ENCODE measurements at places on chromosomes 7 and 10.

DNA sequence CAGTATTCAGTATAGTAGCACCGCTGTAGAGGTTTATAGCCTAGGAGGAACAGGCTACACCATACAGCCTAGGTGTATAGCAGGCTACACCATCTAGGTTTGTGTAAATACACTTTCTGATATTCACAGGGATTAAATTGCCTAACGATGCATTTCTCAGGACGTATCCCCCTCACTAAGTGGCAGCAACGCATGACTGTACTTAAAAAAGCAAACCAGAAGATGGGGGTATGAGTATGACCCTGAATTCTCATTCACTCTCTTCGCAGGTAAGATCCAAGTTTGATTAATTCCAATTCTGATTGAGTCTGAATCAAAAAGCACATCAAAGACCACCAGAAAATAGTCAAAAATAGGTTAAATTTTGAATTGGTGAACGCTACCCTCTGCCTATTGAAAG lies 972 bp downstream of the ORC5 start:
- DNase-seq, result no peak

DNA sequence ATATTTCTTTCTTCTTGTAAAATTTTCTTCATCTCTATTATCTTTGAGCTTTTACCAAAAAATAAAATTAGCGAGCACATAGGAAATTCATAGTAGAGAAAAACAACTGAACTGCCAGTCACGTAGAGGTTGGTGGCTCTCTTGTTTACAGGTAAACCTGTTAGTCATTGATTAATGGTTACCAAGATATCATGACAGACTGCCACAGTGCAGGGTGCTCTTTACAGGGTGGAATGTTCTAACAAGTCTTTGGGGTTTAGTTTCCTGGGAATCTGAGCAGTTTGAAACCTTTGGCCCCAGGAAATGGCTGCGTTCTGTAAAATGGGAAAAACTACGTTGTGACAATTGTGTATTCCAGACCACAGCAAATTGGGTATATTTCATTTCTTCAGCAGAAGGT lies 407.3 kb upstream of the ADARB2 start:
- no peak for DNase-seq

DNA sequence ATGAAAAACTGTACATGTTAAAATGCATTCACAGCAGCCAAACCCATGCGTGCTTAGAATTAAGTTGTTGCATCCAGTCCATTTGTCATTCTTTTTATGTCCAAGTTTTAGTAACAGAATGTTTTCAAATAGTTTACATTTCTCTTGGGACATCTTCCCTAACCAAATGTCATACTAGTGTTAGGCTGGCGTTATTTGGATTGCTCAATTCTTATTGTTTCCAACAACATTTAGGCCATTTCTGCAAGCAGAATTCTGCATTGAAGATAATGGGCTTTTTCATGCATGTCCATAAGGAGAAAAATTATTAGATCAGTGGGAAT lies 203.0 kb downstream of the HIBADH start:
- DNase-seq, result no peak

DNA sequence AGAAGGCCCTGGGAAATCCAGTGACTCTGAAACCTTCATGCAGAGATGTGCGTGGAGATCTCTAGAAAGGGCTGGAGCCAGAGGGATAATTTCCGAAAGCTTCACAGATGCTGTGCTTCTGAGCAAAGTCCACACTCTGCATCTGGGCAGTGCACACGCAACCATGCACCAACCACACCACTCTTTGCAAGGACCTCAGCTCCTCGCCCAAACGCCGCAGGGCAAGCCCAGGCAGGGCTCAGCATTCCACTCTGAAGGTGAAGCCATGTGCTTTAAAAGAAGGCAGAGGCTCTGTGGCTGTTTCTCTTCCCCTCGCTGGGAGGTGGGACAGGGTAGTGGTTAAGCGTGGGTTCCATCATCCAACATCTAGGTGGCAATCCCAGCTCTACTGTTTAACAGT lies 48.4 kb downstream of the ASB13 start:
- DNase-seq, result no peak

DNA sequence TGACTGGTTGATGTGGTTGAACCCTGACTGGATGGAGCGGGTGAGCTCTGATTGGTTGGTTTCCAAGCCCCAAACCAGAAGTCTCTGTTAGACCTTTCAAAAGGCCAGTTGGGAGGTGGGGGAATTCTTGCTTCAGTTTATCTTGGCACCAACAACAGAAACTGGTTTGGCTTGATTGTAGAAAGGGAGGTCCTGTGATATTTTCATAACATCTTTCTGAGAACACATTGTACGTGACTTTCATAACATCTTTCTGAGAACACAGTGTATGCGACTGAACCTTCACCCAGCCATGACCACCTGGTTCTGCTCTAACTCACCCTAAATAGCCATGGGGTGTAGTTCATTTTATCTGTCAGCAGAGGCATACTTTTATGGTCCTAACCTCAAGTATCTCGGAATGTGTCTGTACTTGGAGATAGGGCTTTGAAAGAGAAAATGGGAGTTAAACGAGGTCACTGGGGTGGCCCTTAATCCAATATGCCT lies 88.3 kb downstream of the GALNT17 start:
- DNase-seq, result no peak

DNA sequence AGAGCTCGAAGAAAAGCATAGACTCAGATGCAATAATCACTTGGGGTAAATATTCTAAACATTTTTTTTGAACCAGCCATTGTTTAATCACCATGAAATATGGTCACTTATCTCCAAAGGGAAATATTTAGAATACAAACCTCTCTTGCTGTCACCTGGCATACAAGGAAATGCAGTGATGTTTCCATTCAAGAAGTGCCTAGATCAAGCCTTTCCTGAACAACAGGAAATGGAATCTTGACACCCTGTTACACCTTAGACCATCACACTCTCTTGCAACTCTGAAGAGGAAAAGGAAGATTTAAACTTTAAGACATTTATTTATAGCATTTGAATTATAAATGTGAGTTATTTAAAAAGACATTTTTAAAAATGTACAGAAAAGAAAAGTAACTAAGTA lies 263.0 kb upstream of the BMPER start:
- DNase-seq, result no peak

DNA sequence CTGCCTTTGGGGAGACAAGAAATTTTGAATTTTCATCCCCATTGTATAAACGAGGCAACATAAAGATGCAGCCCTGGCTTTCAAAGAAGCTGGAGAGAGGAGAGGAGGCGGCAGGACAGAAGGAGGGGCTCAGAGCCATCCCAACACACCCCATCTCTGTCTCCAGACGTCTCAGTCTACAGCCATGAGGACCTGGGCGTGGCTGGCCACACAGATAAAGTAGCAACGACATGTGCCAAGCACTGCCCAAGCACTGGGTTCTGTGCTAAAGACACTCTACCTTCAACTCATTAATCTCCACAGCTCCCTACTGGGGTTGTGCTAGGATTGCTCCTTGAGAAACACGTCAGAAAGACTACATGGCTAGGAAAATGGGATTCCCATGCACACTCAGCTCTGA lies 65.2 kb downstream of the DLG5 start:
- DNase-seq, result no peak

DNA sequence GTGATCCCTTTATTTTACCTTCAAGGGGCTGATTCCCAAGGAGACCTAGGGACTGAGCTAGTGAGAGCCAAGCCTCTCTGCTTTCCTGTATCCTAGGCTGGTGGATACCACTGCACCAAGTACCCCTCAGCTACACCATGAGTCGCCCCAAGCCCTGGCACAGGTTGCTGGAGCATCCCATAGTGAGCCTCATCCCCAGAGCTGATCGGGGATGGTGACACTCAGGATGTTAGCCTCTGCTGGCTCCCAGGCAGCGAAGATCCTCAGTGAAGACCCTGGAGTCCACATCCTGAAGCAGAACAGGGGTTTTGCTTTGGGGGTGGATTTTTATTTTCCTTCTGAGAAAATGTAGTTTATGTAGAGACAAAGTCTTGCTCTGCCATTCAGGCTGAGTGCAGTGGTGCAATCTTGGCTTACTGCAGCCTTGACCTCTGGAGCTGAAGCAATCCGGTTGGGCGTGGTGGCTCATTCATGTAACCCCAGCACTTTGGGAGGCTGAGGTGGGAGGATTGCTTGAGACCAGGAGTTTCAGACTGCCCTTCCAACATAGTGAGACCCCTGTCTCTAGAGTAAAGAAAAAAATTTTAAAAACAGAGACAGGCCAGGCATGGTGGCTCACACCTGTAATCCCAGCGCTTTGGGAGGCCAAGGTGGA lies 12.5 kb upstream of the ZNF212 start:
- no peak for DNase-seq

DNA sequence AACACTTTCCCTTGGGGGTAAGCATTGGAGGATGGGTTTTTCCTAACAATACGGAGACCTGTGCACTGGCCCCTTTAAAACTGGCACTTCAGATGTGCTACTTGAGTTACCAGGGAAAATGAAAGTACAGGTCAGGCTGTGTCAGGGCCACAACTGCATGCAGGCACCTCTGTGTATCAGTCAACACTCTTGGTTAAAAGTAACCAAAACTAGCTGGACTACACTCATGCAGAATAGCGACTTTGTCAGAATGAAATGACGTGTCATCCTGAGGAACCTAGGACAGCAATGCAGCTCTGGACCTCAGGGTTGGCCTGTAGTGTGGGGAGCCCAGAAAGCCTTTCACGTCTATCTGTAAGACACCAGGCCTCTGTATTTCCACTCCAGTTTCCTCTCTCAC lies 33.8 kb upstream of the SMKR1 start:
- DNase-seq, result no peak

DNA sequence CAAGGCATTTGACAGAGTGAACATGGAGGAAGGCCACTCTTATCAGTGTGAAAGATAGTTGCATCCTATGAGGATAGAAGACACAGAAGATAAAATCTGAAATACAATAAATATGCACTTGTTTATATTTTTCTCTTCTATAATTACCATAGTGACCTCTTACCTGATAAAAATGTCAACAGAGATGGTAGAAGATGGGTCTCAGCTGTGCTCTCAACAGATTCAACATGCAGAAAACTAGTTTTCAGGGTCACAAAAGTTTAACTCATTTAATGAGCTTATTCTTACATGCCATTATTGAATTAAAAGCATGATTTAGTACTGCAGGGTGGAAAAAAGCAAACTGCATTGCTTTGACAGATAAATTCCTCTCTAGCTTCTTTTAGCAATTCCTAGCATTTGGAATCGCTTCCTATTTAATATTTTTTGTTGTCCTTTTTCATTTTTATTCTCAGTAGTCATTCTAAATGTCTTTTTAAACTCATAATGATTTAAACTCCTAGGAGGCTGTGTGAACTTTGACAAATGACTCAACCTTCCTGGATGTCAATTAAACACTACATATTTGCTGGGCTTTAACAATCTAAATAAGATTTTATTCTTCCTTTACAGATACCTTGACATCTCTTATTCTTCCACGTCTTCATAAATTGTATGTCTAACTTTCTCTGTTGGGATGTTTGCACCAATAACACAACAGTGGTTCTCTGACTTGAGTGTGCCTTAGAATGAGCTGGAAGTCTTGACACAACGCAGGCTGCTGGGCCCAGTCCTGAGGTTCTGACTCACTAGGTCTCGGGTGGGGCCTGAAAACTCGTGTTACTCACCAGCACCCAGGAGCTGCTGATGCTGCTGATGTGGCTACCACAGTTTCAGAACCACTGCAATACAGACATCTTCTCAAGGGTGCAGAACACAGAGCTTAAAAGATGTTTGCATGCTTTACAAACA lies 565.5 kb upstream of the IGFBP3 start:
- DNase-seq, result no peak

GRCh38 chr10:29199941-29200679 lies 88.8 kb upstream of the LYZL1 start:
- no peak for DNase-seq

DNA sequence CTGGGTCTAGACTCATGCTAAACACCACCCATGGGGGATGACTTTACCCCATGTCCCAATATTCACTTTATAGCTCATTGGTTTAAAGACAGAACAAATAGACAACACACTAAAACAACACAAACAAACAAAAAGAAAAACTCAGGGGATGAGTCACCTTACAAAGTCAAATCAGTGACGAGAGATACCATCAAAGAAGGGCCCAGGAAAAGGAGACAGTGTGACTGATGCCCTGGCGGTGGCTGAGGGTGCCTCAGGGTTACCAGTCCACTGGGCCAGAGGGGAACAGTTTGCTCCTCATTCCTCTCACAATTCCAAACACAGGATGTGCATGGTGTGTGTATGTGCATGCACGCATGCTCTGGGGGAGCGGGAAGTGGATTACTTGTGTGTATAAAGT lies 171.3 kb upstream of the PRKCQ start:
- DNase-seq, result no peak

DNA sequence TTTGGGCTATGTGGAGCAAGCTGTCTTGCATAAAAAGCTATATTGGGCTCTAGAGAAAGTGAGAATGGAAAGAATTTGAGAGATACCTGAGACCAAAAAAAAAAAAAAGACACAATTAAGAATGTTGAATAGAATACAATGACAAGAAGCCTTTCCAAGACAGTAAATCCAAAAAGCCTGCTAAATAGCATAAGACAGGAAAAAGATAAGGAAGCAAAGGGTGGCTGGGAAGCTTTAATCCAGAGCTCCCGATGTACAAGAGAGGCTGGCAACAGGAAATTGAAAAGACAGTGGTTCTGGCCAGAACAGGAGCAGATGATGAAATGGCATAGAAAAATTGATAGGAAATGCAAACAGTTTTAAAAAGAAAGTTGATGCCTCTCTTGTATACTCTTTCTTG lies 174.9 kb downstream of the CACNA2D1 start:
- no peak for DNase-seq

DNA sequence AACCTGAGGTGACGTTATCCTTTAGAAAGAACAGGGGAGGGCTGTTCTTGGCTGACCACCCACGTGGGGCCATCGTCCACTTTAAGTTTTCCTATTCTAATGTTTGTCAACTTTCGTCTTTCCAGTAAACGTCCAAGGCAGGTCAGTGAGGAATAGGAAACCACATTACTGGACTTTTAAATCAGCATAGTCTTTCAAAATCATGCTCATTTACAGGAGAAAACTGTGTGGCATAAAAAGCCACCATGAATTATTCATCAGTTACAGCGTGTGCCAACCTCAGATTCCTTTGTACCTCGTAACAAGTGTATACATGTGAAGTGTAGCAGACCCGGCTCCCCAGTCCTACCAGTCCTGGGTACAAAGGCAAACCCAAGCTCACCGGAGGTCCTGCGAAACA lies 25.1 kb upstream of the ABLIM1 start:
- no peak for DNase-seq

DNA sequence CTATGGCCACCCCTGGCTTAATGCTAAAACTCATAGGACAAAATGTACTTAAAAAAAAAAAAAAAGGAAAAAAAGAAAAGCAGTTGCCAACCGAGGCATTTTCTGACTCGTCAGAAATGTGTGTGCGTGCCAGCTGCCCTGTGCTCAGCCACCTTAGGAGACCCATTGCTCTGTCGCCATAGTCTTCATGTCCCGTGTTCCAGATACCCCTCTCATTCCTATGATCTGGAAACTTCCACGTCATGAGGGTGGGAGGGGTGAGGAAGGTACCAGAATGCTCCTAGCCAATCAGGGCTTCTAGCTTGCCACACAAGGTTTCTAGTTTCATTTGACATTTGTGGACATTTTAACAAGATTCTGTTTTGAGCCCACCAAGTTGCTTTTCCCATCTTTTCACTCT lies 212.9 kb downstream of the TCF7L2 start:
- no peak for DNase-seq
